C1 segment of cervical spinal cord (tissue), 14 donors: ENCODE measurements at places on chromosomes 2 and 18.
A peak's percentile ranks its signal among the peaks of the same experiment; 100 is the strongest.

DNA sequence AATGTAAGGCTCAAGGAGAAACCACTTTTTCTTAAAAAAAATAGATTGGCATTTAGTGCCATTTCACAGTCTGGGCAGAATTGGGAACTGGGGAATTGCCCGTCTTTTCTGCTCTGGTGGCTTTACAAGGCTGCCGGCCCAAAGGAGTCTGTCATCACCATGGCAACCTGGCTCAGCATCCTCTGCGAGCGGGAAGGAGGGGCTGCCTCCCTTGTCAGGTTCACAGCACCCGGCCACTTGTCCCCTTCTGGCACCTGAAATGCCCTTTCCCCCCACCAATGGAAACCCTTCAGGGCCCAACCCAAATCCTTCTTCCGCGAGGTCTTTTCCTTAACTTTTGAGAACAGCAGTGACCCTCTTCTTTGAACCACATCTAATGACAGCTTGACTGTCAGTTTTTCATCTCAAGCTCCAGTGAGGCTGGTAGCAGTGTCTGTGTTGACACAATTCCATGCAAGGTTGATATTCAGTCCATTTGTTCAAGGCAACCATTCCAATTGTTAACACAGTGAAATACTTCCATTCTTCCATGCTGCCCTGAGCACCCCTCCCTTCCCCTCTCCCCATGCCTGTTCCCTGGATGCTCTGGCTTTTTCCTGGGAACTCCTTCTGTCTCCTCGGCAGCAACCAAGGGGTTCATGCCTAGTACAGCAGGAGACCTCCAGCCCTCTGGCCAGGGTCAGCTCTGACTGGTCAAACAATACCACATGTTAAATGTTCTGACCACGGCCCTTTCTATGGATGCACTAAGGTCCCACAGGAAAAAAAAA, 79.6 kb downstream of the DNER start:
- peak; percentile 52 for DNase-seq

GRCh38 chr18:67421651-67422050, 94.9 kb downstream of the DSEL start:
- no peak for DNase-seq

GRCh38 chr18:6624661-6625311, 104.7 kb upstream of the ARHGAP28 start:
- no peak for DNase-seq

- no peak for DNase-seq
These were observed 25.4 kb upstream of the TMEM131 start for GRCh38 chr2:98020992-98021713.

GRCh38 chr18:23682045-23682444, 7.2 kb upstream of the LAMA3 start:
- DNase-seq = no peak

DNA sequence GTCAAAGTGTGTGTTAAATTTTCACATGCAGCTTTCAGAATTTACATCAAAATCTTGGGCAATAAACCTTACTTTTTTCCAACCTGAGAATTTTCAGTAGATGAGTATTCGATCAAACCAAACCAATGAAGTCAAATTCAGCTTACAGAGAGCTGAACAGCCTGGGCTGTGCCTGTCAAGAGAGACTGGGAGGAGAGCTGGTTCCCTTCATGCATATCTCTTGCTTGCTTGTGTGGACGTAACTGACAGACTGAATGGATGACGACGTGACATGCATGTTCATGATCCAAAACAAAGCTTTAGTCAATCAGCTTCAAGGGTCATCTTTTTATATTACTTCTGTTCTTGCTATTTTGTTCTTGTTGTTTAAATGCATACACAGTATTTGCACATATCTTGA, 145.2 kb downstream of the GALNT3 start:
- DNase-seq = no peak

- no peak for DNase-seq
These were observed 258.5 kb downstream of the DOK6 start for GRCh38 chr18:69659142-69659651.

DNA sequence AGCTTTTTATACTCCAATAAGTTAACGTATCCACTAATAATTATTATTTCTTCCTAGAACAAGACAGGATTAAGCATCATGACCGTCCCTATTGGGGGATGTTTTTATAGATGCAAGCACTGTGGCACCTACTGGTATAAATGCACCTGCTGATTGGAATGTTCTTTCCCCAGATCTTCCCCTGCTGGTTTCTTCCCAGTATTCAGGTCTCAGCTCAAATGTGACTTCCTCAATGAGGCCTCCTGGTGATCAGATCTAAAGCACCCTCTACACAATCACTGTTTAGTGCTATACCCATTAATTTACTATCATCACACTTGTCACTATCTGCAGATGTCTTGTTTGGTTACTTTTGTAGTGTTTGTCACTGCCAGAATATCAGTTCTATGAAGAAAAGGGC, 3.9 kb upstream of the TYMS start:
- DNase-seq = no peak

DNA sequence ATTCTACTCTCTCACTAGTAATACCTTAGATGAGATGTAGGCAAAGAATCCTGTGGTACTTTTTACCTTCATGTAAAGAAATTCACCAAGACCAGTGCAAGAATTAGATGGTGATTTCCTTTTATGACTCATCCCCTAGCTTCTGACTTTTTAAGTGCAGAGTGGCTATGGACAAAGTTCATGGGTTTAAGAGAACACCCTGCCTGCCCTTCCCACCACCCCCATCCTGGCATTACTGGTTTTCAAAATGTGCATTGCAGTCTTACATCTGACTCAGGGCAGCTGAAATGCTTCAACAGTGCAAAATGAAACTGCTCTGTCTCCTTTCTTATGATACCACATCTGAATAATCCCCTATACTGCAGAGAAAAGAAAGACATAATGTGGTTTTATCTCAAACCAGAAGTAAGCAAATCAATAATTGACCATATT, 22.6 kb downstream of the MAIP1 start:
- DNase-seq = no peak

GRCh38 chr2:69192176-69192945, 179.4 kb downstream of the ANTXR1 start:
- no peak for DNase-seq

- DNase-seq = peak; percentile 65
These were observed 125.7 kb downstream of the HDAC4 start for GRCh38 chr2:239275044-239275685.

GRCh38 chr18:58106289-58107070, 62.5 kb downstream of the NEDD4L start:
- no peak for DNase-seq

DNA sequence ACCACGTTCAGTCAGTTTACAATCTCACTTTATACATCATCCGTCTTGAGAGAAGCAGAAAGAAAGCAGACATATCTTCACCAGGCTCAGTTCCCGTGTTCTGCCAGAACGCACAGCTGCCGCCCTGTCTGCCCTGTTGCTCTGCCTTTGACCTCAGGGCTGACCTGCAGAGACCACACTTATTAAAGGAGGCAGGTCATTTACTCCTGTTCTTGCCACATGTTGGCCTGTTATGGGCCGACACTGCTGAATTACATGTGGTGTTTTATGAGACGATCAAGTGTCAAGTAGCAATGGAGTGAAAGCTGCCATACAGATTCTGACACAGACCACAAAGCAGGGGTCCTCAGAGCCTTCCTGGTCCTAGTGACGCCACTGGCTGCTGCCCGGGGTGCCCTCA, 232.2 kb downstream of the TTC32 start:
- DNase-seq = no peak

DNA sequence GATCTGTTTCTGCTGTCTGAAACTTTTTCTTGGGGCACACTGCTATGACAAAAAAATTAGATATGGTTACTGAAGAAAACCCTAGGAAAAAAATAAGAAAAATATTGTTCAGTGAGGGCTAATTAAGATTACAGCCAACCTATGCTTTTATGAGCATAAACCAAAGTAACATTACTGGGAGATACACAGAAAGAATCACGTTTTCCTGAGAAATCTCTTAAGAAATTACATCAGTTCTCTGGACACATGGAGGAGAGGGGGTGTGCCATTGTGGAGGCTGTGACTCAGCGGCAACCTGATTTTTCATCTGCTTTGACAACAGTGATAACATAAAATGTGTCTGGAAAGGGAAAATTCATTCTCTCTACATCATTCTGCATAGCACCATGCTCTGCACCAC, 13.4 kb upstream of the NMI start:
- no peak for DNase-seq

DNA sequence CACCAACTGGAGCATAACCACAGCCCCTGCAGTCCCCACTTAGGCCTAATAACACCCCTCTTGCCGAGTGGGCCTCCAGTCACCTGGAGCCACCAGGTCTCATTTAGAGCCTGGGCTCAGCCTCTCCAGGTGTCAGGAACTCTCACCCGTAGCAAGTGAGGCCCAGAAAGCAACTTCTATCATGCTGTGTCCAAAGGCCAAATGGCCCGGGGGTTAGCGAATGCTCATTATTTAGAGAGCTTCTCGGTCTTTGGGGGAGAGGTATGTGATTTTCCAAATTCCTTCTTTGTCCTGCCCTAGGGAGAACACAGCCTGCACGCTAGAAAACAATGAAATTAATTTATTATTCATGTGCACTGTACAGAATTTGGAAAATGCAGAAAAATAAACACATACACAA, 109.9 kb upstream of the PTPRM start:
- DNase-seq = no peak

DNA sequence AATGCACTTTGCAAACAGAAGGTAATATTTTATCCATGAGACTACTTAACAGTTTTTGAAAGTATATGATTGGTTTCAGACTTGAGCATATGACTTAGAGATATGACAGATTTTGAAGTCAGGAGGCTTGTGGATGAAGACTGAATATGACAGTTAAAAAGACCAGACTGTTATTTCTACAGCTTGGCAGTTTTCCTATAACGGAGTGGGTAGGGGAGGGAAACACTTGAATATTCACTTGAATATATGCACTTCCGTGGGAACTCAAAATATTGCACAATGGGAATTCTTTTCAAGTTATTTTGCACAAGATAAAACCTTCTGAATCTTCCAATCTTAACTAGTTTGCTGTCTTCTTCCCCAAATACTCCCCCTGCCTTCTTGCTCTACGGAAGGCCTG, 64.6 kb upstream of the ACKR3 start:
- DNase-seq = no peak

GRCh38 chr2:69767034-69767433, 25.1 kb downstream of the ANXA4 start:
- DNase-seq = no peak

- no peak for DNase-seq
These were observed 486 bp upstream of the GPR39 start for GRCh38 chr2:132415915-132416722.

DNA sequence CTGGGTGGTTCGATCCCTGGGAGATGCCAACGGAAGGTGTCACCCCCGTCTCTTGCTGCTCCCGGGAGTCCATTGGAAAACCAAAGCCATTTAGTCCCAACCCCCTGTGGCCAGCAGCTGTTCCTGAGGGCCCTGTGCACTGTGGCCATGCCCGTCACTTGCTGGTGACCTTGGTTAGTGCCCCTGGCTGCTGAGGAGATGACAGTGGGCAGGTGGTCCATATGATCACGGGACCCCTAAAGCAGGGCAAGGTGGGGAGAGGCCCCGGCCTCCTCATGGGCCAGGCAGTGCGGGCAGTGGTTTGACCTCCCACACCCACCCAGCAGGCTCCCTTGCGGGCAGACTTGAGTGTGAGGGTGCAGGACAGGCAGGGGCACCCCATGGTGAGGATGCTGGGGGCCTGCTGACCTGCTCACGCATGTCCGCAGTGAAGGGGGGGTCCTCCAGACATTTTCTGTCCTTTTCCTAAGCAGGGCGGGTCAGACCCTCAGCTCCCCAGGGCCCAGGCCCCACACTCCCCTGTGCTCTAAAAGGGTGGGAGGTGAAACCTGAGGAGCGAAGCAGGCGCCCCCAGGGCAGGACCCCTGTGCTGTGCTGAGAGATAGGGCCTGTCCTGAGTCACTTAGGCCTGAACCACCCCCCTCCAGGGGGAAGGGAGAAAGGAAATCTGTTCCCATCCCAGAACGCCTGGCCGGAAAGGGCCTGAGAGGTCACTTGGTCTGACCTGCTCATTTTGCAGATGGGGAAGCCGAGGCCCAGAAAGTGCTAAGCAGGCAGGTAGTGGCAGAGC, 6.8 kb downstream of the ITM2C start:
- no peak for DNase-seq

- DNase-seq = no peak
These were observed 130.2 kb downstream of the MTCL1 start for GRCh38 chr18:8835521-8835953.

- DNase-seq = no peak
These were observed 137.7 kb downstream of the EN1 start for GRCh38 chr2:118709786-118710185.

DNA sequence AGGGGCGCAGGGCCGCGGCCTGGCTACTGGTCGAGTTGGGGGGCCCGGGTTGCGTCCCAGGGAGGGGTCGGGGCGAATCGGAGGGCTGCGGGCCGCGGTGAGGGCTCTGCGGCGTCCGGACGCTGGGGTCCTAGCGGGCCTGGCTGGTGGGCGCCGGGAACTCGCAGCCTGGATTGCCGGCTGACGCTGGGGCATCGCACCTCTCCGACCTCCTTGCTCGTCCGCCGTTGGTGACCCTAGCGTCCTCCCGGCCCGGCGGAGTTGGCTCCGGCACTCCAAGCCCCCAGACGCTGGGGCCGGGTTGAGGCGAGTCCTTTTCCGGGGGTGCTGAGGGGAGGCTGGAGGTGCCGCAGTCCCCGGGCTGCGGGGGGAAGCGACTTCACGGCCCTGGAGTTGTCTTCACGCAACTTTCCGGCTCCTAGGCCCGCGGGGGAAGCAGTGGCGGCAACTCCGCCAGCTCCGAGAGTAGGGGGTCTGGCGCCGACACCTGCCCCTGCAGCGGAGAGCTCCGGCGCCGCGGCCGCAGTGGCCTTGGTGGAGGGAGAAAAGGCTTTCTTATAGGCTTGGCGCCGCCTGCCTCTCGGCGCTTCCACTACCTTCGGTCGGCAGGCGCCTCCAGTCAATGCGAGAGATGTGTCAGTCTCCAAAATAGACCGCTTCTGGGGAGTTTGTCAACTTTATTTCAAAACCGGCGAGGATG, 70.3 kb downstream of the HAUS1 start:
- no peak for DNase-seq
